ENCODE measurements at places on chromosomes 13 and 19.
A peak's percentile ranks its signal among the peaks of the same experiment; 100 is the strongest.

DNA sequence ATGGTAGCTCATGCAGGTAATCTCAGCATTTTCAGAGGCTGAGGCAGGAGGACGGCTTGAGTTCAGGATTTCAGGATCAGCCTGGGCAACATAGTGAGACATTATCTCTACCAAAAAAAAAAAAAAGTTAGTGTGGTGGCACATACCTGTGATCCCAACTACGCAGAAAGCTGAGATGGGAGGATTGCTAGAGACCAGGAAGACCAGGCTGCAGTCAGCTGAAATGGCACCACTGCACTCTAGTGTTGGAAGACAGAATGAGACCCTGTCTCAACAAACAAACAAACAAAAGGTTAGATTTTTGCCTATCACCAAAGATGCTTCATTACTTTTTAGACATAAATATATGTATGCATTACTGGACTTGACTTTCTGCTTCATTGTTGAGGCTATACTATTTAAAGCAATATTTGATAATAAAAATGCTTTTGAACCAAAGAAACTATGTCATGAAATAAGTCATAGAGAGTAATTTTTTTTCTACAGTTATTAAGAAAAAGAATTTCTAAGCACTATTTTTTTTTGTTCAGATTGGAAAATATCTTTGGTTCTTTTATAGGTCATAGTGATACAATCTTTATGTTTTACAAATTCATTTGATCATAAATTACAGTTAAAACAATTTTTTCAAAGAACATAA lies 1180.1 kb upstream of the ATXN8OS start:
- DNase-seq, result no peak

DNA sequence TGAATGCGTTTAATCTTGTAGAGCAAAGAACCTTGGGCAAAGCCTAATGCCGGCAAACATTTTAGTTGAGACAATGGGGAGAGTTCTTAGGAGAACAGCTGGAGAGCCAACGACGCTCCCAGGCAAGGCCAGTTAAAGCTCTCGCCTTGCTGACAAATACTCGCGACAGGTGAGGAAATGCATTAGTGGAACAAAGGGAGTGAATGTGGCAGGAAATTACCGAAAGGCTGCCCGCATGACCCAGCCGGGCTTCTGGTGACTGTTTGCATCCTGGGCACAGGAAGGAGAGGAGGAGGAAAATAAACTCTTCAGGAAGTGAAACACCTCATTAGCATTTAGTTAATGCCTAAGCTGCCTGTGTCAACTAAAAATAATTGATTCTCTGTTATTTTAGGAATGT lies 74.6 kb downstream of the SHISA2 start:
- no peak for DNase-seq

- peak; percentile 31 for DNase-seq
Measured at GRCh38 chr19:50906217-50906616, 5.0 kb downstream of the KLK4 start.

- no peak for DNase-seq
Measured at GRCh38 chr13:97276862-97277269, 54.7 kb downstream of the MBNL2 start.

DNA sequence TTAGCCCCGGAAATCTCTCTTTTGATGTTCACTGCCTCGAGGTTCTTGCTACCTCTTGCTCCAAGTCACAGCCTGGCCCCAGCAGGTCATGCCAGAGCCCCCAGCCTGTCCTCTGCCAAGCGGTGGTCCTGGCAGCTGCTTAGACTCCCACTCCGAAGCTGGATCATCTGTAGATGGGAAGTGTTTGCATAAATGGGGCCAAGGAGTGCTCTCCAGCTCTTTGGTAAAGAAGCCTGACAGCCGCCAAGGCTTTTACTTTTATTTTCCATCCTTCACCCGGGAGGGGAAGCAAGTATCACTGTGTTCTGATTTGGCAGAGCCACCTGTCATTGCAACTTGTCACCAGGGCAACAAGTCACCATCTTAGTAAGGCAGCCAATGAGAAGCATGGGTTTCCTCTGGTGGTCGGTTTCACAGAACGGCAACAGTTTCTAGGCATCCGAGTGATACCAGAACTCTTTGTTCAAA lies 10.6 kb upstream of the RETN start:
- no peak for DNase-seq

- peak; percentile 14 for DNase-seq
Measured at GRCh38 chr13:75705395-75705794, 69.3 kb downstream of the LMO7 start.

GRCh38 chr19:14127176-14127575 lies 9.2 kb downstream of the ASF1B start:
- no peak for DNase-seq

DNA sequence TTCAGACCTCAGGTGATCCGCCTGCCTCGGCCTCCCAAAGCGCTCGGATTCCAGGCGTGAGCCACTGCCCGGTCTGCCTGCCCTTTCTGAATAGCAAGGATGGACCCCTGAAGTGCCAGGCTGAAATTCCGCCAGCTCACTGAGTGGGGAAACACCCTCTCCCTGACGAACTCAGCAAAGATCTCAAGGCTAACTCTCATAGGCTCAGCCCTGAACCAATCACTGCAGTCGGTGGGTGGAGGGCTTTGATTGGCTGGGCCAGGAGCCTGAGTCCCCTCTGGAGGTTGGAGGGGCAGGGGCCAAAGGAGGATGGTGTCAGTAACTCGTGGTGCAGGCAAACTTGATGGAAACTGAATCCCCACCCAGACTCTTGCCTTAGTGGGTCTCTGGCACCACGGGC lies 11.2 kb upstream of the COMP start:
- DNase-seq, result no peak

GRCh38 chr19:43781630-43782310 lies 997 bp upstream of the KCNN4 start:
- DNase-seq, result no peak

GRCh38 chr19:30090476-30090875 lies 148.4 kb downstream of the URI1 start:
- DNase-seq, result no peak

DNA sequence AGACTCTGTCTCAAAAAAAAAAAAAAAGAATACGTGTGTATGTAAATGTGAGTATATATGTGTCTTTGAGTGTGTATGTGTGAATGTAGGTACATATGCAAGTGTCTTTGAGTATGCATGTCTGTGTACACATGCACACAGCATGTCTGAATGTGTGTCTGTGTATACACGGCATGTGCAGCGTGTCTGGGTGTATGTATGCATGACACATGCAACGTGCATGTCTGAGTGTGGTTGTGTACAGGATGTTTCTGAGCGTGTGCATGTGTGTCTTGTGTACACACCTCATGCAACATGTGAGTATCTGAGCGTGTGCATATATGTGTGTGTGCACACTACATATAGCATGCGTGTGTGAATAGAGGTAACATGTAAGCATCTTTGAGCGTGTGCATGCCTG lies 20.8 kb downstream of the FBN3 start:
- DNase-seq, result no peak

GRCh38 chr13:23806874-23807526 lies 82.2 kb downstream of the MIPEP start:
- no peak for DNase-seq

All from AG08396 (cell line).